ENCODE measurements at places on chromosomes 16 and 17.

GRCh38 chr16:2819179-2819938 lies 2.3 kb downstream of the PRSS21 start:
- DNase-seq: no peak

DNA sequence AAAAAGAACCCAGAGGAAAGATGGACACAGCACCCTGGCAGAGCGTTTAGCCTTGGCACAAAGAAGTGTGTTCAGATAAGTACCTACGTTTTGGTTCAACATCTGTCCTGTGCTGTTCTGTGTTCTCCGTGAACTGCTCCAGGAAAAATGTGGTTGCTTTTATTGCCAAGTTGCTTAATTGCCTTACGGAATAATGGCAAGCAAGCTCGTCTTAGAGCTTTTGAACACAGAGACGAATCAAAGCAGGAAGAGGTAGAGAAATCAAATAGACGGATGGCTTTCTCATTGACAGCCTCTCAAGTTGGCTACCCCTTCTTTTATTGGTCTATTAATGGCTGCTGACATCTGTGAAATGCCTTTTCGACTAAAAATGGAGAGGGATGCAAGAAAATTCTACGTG lies 911.1 kb upstream of the EEF2KMT start:
- no peak for DNase-seq

DNA sequence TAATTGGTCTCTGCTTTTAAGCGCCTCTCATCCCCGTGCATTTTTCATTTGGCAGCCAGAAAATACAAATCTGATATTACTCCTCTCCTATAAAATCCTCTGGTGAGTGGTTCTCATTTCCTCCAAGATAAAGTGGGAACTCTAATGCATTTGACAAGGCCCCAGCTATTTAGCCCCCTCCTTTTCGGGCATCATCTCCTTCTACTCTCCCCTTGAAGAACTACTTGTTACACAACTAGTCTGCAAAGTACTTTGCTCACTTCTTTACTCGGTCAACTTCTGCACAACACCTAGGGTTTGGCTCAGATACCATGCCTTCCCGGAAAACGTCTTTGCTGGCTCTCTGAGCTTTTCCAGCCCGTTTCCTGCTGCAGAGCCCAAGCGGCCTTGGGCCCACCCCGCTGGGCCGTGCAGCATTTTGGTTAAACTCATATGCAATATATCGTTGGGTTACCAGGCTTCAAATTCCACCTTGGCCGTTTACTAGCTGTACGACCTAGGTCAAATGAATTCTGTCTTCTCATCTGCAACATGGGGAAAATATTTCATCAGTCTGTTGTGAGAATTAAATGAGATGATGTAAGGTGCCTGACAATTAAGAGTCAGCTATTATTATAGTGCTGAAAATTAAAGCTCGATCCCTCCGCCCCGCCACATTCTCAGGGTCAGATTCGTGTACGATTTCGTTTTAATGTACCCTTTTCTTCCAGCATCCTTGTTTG lies 883 bp upstream of the TAF15 start:
- no peak for DNase-seq

GRCh38 chr17:68627956-68628575 lies 26.9 kb upstream of the FAM20A start:
- DNase-seq: peak; percentile 60

- DNase-seq: no peak
Observed at GRCh38 chr16:74732707-74733350, 32.2 kb upstream of the MLKL start.

- DNase-seq: no peak
Observed at GRCh38 chr17:21168555-21168865, 41.7 kb downstream of the DHRS7B start.

DNA sequence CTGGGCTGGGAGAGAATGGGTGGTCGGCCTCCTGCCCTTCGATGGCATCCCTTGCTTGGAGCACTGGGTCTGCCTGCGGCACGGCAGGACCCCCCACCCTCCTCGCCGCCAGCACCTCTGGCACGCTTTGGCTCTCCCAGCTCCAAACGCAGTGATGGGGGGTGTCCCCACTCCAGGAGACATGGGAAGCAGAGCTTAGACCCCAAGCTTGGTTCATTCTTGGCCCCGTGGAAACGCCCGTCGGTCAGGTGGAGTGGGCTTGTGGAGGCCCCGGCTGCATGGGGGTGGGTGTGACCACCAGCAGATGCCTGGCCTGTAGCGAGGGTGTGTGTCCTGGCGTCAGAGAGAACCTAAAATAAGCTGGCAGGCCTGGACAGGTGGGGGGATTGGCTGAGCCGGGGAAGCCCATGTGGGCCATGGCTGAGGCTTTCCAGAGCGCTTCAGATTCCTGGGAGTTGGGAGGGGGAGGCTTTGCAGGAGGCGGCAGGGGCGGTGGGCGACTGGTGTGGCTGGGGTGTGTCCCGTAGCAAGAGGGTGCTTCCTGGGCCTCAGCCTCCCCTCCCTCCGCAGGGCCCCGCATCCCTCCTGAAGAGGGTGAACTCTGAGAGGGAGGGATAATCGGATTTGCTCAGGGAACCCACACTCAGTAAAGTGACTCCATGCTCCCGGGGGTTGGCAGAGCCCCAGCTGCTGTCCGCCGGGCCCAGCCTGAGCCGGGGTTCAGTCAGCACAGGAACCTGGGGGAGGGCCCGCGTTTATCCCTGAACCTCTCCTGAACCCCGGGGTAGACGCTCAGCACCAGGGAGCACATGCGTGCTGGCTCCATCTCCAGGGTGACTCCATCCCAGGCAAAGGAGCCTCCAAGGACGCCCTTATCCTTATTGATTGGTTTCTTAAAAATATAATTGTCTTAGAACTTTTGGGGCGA lies 3.4 kb downstream of the CACNA1H start:
- no peak for DNase-seq

GRCh38 chr16:610513-611381 lies 20.0 kb upstream of the WFIKKN1 start:
- no peak for DNase-seq

DNA sequence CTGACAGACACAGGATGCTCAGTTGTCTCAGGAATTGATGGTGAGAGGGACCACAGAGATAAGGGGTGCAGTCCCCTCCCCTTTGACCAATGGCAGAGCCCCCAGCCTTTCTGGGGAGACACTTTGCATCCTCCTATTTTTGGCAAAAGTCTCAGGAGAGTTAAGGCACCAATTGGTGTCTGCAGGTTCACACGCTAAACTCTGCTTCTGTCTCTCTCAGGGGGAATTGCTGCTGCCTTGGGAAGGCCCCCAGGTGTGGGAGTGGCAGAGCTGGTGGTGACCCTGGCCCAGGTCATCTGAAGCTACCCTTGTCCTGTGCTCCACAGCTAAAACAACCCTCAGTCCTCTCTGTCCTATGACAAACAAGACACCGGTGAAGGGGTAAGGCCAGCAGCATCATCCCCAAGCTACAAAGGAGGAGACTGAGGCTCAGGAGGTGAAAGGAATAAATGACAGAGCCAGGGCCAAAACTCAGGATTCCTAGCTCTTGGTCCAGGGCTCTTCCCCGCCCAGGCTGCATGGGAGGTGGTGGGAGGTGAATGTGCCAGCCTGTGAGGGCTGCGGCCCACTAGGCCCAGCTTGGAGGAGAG lies 20.3 kb downstream of the OSBPL7 start:
- no peak for DNase-seq

DNA sequence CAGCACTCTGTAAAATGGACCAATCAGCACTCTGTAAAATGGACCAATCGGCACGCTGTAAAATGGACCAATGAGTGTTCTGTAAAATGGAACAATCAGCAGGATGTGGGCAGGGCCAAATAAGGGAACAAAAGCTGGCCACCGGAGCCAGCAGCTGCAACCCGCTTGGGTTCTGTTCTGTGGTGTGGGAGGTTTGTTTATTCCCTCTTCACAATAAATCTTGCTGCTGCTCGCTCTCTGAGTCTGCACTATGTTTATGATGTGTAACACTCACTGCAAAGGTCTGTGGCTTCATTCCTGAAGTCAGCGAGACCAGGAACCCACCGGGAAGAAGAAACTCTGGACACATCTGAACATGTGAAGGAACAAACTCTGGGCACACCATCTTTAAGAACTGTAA lies 20.5 kb downstream of the TMEM100 start:
- DNase-seq: no peak

GRCh38 chr16:10937068-10937859 lies 5.0 kb downstream of the DEXI start:
- no peak for DNase-seq

DNA sequence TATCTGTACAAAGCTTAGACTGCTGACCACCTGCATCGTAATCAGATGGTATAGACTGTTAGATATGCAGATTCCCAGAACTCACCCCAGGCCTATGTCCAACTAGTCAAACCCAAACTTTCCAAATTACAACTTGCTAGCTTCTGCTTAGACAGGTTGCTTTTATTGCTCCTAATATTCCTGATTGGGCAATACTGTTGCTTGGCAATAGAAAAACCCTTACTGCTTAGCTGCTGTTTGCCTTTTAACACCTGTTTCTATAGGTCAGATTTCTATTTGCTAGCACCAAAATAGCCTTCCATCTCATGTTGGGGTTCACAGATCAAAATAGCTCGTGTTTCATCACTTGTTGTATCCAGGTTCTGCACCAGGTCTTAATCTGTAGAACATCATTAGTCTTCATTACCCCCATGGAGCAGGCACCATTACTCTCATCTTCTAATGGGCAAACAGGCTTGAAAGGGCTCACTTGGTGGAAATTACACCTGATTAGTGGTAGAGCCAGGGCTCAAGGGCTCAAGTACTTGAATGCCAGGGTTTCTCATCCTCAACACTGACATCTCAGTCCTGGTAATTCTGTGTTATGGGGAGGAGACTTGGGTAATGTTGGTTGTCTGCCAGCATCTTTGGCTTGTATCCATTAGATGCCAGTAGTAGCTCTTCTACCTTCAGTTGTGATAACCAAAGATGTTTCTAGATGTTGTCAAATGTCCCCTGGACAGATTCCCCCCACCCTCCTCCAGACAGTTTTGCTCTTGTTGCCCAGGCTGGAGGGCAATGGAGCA lies 2.7 kb downstream of the ZP2 start:
- DNase-seq: no peak

DNA sequence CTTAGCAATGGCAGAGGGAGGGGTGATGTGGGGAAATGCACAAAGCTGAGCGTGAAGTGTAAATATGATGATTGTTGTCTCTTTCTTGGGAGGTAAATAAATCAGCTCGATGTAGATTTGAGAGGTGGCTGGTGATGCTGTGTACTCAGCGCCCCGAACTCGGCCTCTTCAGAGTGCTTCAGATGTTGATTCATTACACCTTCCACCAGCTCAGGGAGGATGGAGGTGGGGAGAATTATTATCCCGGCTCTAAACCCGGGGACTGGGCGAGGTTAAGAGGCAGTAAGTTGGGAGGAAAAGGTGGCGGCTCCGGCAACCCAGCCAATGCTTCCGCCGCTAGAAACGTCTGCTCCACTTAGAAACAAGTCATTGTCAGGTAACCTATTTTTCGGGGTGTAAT lies 86.5 kb downstream of the RPA1 start:
- no peak for DNase-seq

GRCh38 chr16:88299751-88300462 lies 82.9 kb upstream of the ZNF469 start:
- no peak for DNase-seq

DNA sequence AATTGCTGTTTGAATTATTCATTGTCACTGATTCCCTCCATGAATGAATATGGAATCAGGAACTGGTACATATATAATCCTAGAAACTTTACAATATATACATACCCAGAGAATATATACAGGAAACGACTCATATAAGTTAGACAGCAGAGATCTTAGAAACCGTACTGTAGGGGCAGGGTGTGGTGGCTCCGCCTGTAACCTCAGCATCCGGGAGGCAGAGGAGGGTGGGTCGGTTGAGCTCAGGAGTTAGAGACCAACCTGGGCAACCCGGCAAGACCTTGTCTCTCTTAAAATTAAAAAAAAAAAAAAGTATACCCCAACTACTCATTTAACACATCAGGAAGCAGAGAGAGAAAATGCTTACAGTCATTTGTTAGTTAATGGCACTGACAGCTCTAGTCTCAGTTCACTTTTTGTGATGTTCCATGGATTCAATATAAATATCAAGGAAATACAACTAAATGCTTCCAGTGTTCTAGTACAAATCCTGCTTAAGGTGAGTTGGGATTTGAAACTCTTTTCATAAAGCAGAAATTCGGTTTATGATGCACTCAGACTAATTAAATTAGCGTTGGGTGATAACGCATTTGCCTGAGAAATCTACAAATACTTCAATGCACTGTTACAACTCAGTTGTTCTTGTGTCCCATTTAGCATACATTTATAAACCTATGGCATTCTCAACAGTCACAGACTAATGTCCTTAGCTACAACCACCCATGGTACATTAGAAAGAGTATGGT lies 5.6 kb downstream of the GLG1 start:
- DNase-seq: no peak

DNA sequence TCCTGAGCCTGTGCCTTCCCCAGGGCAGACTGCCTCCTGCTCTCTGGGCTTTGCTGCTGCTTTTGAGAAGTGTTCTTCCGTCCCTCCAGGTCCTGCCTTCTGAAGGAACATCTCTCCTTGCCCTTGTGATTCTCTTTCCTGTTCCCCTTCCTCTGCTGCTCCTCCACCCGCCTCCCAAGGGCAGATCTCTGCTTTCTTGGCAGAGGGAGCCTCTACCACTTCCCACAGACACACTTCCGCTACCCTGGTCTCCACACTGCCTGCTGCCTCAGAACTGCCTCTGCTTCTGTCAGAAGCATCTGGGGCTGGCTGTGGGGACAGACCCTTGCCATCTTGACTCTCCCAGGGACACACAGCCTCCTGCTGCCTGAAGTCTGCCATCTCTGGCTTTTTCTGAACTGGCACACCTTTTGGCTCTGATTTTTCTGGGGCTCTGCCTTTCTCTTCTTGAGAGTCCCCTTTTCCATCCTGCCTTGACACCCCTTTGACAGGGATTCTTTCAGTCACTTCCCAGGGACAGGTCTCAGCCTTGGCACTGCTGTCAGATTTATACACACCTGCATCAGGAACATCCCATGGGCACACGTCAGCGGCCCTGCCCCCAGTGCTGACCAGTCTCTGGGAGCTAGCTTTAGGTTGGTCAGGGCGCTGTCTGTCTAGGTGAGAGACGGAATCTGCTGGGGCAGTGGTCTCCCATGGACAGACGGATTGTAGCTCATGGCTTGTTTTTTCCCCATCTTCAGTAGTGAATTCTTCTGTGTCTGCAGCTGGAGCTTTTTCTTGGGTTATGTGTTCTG lies 16.6 kb downstream of the GPR179 start:
- no peak for DNase-seq

- no peak for DNase-seq
Observed at GRCh38 chr16:87207509-87207908, 109.7 kb downstream of the C16orf95 start.

DNA sequence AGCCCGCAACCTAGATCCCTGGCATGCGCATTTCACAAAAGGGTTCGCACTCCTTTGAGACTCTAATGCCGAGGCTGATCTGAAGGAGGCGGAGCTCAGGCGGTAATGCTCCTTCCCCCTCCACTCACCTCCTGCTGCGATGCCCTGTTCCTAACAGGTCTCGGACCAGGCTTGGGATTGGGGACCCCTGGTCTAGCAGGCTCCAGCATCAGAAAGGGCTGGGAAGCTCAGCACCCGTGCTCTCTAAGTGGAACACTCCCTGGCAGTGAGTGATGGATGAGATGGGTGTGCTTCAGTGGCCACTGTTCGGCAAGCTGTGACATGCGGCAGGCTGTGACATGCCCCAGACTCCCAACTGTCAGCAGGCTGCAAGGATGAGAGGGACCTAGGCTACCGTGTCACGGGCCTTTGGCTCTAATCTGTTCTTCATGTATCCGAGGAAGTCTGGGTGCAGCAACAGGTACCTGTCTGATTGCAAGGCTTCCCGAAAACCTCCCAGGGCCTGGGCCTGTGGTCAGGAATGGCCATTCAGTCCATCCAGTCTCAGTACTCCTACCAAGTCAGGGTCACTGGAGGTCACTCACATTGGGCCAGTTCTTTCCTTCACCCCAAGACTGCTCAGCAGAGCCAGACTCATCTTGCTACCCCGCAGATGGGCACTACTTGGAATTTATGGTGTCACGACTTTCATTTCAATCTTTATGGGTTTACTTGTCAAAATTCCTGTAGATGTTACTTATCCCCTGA lies 1.3 kb upstream of the ST6GALNAC2 start:
- no peak for DNase-seq
